COR-L47 (cell line): ENCODE measurements at places on chromosomes 7 and 10.

- no peak for DNase-seq
Measured at GRCh38 chr7:11315666-11316258, 342.1 kb downstream of the PHF14 start.

DNA sequence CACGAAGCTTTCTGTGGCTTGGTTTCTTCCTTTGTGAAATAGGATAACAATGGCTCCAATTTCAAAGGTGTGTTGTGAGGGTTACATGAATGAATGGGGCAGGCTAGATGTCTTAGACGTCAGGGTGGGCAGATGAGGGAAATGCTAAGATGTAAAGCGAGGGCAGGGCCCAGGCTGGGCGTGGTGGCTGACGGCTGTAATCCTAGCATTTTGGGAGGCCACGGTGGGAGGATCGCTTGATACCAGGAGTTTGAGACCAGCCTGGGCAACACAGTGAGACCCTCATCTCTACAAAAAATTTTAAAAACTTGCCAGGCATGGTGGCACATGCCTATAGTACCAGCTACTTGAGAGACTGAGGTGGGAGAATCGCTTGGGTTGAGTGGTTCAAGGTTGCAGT, 607.7 kb upstream of the FOXK1 start:
- DNase-seq = no peak

DNA sequence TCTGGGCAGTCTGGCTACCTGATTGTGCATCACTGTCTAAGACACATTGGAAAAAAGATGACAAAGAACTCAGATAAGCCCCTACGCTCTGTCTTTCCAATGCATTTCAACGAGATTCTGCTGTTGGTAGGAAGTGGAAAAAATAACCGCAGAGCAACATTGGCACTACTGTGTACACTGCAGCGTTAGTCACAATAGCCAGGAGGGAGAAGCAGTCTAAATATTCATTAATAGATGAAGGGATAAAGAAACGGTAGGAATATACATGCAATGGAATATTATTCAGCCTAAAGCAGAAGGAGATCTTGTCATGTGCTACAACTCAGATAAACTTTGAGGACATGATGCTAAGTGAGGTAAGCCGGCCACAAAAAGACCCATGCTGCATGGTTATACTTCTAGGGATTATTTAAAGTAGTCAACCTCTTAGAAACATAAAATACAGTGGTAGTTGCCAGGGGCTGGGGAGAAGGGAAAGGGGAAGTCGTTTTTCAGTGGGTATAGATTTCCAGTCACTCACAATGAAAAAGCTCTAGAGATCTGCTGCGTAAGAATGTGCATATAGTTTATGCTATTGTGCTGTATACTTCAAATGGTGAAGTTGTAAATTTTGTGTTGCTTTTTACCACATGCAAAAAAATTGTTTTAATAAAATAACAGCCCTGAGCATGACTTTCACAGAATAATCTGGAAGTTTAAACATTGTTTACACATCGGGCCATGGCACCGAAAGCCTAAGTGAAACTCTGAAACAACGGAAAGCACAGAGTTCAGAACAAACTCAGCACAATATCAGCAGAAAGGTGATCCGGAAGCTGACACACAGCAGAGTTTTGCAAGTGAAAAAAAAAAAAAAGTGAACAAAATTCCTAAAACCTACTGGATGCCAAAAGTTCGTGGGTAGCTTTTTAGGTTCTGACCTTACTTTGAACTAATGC, 40.1 kb downstream of the ELMO1 start:
- no peak for DNase-seq

DNA sequence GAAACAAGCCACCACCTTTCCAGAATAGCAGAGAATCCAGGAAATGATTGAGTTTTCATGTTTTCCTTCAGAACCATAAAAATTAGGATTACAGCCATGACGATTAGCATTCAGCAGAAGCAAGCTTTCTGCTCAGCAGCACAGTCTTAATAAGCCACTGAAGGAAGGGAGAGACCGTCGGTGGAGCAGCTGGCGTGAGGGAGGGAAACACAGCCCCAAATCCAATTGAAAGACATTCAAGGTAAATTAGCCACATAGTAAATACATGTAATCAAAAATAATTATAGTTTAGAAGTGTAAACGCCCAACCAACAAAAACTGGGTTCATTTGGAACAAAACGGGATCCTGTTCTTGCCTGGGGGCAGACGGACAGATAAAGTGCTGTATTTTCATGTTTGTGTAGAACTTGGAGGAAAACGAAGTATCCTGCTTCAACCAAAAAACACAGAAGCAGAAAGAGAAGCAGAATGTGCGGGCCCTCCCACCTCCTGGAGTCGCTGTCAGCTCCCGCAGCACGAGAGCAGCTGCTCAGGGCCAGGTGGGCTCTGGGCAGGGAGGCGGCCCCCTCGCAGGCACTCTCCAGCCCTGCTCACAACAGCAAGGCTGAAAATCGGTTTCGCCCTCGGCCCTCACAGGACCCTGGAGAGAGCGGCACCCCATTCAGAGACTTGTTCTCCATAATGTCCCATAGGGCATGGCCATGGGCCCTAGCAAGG, 84.9 kb downstream of the TCERG1L start:
- DNase-seq = peak; percentile 64

- no peak for DNase-seq
Measured at GRCh38 chr10:123795196-123795780, 96.3 kb downstream of the CPXM2 start.

DNA sequence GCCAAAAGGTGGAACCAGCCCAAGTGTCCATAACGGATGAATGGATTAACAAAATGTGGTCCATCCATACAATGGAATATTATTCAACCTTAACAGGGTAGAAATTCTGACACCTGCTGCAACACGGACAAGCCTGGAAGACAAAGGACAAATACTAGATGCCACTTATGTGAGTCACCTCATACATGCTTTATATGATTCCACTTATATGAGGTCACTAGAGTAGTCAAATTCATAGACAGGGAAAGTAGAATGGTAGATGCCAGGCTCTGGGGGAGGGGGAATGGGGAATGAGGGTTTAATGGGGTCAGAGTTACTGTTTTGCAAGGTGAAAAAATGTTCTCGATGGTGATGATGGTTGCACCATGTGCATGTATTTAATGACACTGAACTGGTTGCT, 34.0 kb upstream of the CYTH3 start:
- no peak for DNase-seq

GRCh38 chr10:80163741-80164341, 31.3 kb downstream of the PLAC9 start:
- DNase-seq = peak; percentile 75

DNA sequence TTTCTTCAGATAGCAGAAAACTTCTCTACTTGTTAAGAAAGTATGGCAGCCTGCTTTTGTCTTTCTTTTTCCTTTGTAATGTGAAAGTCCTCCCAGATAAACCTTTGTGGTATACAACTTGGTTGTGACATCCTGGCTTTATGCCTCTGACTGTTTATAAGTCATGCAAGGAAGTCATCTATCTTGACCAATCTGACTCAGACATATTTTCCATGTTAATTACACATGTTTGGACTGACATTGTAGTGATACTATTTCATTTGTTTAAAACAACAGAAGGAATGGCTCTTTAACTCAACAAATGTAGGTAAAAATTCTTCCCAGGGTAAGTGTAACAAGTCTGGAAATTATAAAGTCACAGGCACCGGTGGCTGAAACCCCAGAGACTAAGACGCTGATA, 341.6 kb upstream of the MEOX2 start:
- DNase-seq = no peak

DNA sequence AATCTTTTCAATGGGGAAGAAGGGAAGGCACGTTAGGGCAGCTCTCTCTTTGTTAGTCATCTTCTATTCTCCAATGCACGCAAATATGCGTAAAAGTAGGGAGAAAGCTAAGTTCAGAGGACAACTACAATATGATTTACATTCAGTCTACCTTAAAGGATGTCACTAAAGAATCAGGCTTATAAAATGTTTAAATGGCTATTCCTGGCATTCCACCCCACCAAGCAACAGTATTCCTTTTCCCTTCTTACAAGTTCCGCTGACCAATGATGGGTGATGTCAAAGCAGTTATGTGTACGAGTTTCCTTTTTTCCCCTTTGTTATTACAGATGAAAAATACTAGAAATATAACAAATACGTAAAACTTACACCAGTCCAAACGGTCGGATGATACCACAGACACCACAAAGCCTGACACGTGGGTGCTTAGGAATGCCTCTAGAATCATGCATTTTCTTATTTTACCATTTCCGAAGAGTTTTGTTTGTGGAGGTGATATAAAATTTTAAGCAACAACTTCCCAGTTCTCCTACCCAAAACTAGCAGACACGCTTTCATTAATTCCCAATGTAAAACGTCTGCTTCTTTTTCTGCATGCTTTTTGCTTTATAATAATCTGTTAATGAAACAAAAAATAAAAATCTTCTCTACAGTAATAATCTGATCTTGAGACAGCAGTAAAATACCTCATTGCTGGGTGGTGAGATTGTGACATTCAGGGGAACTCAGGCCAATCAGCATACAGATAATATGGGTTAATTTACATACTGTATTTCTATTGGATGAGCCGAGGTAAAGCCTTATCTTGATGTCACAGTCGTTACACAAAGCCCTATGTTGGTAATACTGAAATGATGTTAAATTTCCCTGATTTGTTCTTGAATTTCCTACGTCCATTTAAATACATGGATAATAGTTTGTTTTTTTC, 708 bp upstream of the GPR85 start:
- DNase-seq = no peak

DNA sequence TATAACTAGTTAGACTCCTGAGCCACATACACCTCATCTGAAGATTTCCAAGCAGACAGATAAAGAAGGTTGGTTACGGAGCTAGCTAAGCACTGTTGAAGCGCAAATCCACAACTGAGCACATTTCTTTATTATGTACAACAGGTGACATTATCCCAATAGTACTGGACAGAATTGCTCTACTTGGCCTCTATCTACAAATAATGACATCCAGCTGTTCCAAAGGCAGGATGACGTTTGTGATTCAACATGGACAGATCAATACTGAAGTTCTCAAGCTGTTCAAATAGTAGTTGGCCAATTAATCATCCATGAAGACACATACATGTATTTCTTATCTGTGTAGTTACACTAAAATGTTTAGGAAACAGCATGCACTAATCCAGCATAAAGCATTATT, 101.0 kb downstream of the UBE2H start:
- no peak for DNase-seq

GRCh38 chr7:40760987-40761386, 626.2 kb downstream of the SUGCT start:
- no peak for DNase-seq

GRCh38 chr10:73649876-73650536, 5.8 kb downstream of the SYNPO2L start:
- no peak for DNase-seq

GRCh38 chr7:74709880-74710671, 52.6 kb downstream of the GTF2I start:
- no peak for DNase-seq

DNA sequence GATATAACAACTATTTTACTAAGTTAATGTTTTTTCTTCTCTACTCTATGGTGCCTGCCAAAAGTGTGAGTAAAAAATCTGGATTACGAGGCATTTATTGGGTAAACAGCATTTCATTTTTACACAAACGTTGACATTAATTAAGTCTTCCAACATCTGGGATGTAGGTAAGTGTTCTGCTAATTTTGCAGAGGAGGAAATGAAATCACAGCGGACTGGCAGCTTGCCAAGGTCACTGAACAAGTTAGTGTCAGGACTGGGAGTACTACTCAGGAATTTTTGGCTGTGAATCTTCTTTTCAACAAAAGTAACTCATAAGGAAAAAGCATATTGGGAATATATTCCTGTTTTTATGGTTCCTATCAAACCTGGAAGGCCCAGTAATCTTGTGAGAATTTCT, 612.1 kb upstream of the FZD8 start:
- DNase-seq = no peak

DNA sequence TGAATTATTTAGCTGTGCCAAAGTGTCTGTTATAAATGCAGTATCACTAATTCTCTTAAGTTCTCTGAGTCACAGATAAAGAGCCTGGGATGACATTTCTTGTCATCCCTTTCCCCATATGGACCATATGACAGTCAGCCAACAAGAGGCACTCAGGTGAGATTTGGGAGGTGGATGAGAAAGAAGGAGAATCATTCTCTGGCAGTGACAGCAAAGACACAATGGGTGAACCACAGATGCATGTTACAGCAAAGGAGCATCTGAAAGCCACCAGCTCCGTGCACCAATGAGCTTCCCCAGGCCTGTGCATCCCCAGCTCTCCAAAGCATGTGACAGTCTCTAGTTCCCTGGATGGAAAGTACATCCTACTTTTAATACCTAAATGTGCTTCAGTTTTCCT, 10.8 kb downstream of the GIMAP6 start:
- no peak for DNase-seq

DNA sequence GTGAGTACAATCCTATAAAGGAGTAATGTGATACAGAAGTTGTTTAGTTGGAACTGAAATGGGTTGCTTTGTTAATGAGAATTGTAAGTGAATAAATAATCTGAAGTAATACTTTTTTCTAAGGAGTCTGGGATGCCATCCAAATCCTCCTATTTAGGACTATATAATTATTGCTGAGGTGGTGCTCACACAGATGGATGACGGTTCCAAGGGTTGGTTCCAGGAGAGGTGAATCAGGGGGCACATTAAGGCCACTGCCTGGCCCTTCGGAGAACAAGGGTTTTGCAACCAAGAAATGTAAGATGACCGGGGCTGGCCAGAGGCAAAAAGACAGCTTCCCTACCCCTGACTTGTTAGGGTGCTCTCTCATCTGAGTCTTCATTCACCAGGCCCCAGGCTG, 352.7 kb downstream of the PHTF2 start:
- DNase-seq = peak; percentile 23

DNA sequence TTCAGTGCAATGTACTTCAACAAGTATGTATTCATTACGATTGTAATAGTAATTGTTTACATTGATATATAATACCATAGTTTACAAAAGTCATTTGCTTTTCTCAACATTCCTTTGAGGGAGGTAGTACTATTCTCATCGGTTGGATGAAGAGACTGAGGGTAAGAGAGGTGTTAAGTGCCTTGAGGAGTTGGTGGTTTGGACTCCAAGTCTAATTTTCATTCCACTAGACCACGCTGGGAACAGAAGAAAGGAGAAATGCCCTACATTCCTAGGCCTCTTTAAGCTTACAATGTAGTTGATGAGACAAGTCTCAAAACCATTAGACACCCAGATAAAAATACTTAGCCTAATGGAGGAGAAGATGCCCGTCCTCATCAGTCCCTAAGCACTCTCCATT, 28.6 kb downstream of the CDK1 start:
- no peak for DNase-seq

- DNase-seq = no peak
Measured at GRCh38 chr10:118913825-118914224, 115.7 kb upstream of the NANOS1 start.

GRCh38 chr7:5421714-5422395, 1.8 kb downstream of the TNRC18 start:
- peak; percentile 36 for DNase-seq

DNA sequence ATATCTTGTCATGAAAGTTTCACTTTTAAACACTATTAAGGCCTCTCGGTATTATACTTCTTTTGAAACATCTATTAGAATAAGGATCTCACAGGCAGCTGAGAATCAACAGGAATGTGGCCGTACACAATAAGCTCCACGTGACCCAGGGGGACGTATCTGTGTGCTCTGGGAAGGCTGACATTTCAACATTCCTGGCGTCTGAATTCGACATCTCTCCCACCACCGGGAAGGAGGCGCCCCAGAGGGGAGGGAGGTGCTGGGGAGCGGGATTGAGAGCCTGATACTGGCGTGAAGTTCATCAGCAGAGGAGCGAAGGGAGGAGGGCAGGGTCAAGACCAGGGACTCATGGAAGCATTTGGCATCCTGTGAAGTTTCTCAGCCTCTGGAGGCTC, 401.3 kb downstream of the DNAJB6 start:
- DNase-seq = no peak

GRCh38 chr7:77425101-77426051, 9.2 kb upstream of the GSAP start:
- no peak for DNase-seq

GRCh38 chr10:2925631-2926030, 141.7 kb upstream of the PFKP start:
- no peak for DNase-seq
